ENCODE measurements at places on chromosomes 2 and 18.
A peak's percentile ranks its signal among the peaks of the same experiment; 100 is the strongest.

DNA sequence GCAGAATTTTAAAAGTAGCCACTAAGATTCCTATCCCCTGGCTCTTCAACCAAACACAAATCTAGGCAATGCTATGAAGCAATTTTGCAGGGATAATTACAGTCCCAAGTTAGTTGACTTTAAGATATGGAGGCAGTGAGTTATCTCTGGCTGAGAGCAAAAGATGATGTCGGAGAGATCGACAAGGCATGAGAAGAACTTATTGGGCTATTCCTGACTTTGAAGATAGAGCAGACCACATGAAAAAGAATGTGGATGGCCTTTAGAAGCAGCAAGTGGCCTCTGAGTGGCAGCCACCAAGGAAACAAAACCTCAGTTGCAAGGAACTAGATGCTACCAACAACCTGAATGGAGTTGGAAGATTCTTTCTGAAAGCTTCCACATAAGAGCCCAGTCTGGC is 58.2 kb upstream of the PPM1B start:
- no peak for DNase-seq

GRCh38 chr2:195604706-195605105 is 52.3 kb upstream of the SLC39A10 start:
- DNase-seq, result no peak

DNA sequence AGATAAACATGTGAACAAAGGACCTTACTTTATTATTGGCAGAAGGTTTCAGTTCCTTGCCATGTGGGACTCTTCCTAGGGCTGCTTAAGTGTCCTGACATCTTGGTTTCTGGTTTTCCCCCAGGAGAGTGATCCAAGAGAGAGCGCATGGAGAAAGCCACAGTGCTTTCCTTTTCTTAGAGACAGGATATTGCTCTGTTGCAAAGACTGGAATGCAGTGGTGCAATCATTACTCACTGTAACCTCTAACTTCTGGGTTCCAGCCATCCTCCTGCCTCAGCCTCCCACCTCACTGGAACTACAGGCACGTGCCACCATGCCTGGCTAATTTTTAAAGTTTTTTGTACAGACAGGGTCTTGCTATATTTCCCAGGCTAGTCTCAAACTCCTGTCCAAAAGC is 38.1 kb upstream of the TCF7L1 start:
- DNase-seq, result peak; percentile 53

GRCh38 chr2:44778221-44778654 is 163.3 kb upstream of the SIX3 start:
- no peak for DNase-seq

Data from iris pigment epithelial cell (primary cell).